ENCODE measurements at places on chromosomes 3 and 15.

DNA sequence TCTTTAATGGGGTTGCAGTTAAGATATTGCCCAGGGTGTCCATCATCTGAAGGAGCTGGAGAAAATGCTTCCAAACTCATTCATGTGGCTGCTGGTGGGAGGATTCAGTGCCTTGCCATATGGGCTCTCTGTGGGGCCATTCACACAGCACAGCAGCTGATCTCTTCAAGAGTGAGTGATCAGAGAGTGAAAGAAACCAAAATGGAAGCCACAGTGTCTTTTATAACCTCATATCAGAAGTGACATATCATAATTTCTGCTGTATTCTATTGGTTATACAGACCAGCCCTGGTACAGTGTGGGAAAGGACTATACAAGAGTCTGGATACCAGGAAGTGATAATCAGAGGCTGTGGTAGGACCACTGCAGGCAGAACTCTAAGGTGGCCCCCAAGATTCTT lies 33.6 kb downstream of the HHLA2 start:
- H3K36me3 ChIP-seq: no peaks in the 10 kb centered on the region
- H3K27ac ChIP-seq: no peak overlapping the region
- DNase-seq: no peak
- H3K4me3 ChIP-seq: no peak overlapping the region

GRCh38 chr15:49908236-49908932 lies 210.6 kb downstream of the ATP8B4 start:
- no peak for DNase-seq
- no peaks in the 10 kb centered on the region for H3K27me3 ChIP-seq
- no peak overlapping the region for H3K4me3 ChIP-seq
- no peaks in the 10 kb centered on the region for H3K4me1 ChIP-seq

DNA sequence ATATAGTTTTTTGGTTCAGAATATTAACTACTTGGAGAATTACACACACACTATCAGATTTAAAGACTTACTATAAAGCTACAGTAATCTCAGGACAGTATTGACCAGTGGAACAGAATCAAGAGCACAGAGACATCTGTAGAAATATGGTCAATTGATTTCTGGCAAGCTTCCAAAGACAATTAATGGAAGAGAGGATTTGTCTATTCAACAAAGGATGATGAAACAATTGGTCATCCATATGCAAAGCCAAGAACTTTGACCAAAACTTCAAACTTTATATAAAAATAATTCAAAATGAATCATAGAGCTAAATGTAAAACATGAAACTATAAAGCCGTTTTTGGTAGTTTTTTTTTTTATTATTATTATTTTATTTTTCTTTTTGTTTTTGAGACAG lies 29.8 kb upstream of the MB21D2 start:
- H3K4me3 ChIP-seq: no peak overlapping the region
- H3K27me3 ChIP-seq: no peaks in the 10 kb centered on the region
- no peaks in the 10 kb centered on the region for H3K4me1 ChIP-seq
- H3K27ac ChIP-seq: no peak overlapping the region

DNA sequence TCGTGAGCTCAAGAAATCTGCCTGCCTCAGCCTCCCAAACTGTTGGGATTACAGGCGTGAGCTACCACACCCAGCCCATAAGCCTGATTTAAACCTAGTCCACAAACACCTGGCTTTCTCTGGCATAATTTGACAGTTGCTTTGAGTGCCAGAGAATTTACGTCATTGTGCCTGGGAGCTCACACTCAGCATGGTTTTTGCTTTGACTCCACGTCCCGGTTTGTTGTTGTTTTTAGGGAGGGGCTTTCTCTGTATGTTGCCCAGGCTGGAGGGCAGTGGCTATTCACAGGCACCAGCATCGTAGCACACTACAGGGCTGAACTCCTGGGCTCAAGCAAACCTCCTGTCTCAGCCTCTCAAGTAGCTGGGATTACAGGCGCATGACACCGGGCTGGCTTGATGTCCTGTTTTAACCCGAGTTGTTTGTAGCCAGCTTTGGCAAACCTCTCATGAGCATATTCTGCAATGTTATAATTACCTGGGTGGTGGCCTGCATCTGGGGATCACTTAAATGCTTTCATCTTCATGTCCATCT lies 32.7 kb downstream of the CEMIP start:
- peaks cover 20% of the 10 kb centered on the region for H3K27me3 ChIP-seq
- no peak overlapping the region for H3K27ac ChIP-seq
- no peaks in the 10 kb centered on the region for H3K36me3 ChIP-seq
- H3K4me1 ChIP-seq: no peaks in the 10 kb centered on the region
- no peak overlapping the region for H3K4me3 ChIP-seq
- DNase-seq: no peak

DNA sequence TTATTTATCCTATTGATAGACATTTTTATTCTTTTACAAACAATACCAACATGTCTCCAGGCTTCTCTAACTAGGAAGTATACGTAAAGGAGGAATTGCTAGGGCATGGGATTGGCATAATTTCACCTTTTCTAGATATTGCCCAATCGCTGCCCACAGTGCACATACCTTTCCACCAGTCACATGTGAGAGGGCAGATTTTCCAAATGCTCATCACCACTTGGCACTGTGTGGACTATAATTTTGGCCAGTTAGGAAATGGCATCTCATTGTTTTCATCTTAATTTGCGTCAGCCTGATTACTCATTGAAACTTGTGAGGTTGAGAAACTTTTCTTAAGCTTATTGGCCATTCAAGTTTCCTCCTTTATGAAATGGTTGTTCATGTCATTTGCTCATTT lies 57.4 kb upstream of the POLR2M start:
- no peak for DNase-seq
- H3K27ac ChIP-seq: no peak overlapping the region
- H3K36me3 ChIP-seq: no peaks in the 10 kb centered on the region
- no peak overlapping the region for H3K4me3 ChIP-seq
